ENCODE measurements at places on chromosomes 2 and 18.

DNA sequence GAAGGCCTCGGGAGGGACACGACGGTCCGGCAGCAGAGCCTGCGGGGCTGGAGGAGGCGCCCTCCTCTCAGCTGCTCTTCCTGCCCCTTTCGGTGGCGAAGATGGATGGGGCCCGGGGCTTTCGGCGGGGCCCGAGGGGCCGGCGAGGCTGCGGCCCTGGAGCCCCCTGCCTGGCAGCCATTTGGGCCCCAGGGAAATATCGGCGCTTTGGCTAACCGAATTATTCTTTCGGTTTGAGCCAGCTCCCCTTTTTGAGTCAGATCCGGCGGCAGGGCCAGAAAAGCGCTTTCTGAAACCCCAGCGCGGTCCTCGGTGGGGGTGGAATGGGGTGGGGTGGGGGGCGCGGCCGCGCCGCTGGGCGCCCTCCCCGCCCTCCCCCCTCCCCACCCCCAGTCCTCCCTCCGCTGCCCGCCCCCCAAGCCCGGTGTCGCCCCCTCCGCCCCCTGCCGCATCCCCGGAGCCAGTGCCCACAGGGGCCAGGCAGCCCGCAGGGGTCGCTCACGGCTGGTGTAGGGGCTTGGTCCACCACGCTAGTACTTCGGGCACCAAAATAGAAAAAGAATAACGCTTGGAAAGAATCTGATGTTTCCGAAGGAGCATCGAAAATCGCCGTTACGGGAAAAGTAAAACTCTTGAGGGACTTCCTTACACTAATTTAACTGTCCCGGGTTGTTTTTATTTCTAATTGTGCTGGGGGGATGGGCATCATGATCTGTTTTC is 9.1 kb upstream of the ARID5A start:
- DNase-seq: no peak

GRCh38 chr18:79921984-79922965 is 29.2 kb downstream of the SLC66A2 start:
- DNase-seq: no peak

DNA sequence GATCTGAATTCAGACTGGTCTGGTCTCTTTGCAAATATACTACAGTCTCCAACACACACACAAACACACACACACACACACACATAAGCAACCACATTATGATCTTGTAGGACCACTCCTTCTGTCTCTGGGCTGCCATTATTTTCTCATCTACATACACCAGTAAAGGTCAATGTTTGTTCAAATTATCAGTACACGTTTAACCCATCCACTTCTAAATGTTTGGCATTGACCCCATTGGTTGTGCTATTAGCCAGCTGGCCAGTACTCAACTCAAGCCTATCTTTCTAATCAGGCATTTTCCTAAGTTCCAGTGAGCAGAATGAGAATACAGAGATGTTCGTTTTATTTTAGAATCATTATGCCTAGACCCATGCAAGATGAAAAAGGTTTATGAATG is 186.4 kb downstream of the CNTNAP5 start:
- no peak for DNase-seq

DNA sequence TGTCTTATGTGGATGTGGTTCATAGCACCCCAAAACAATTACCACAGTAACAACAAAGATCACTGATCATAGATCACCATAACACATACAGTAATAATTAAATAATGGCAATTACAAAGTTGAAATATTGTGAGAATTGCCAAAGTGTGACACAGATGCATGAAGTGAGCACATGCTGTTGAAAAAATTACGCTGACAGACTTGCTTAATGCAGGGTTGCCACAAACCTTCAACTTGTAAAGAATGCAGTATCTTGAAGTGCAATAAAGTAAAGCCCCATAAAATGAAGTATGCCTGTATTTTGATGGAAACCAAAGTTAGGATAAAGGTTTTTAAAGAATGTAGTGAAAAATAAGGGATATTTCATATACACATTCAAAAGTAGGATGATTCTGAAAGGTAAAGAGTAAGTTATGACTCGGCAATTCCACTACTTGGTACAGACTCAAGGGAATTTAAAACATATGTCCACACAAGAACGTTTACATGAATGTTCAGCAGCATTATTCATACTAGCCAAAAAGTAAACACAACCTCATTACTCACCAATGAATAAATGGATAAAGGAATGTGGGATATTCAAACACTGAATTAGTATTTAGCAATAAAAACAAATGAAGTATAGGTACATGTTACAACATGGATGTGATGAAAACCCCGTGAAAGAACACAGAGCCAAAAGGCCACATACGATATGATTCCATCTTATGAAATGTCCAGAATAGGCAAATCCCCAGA is 61.6 kb downstream of the SCN9A start:
- DNase-seq: peak; percentile 55

DNA sequence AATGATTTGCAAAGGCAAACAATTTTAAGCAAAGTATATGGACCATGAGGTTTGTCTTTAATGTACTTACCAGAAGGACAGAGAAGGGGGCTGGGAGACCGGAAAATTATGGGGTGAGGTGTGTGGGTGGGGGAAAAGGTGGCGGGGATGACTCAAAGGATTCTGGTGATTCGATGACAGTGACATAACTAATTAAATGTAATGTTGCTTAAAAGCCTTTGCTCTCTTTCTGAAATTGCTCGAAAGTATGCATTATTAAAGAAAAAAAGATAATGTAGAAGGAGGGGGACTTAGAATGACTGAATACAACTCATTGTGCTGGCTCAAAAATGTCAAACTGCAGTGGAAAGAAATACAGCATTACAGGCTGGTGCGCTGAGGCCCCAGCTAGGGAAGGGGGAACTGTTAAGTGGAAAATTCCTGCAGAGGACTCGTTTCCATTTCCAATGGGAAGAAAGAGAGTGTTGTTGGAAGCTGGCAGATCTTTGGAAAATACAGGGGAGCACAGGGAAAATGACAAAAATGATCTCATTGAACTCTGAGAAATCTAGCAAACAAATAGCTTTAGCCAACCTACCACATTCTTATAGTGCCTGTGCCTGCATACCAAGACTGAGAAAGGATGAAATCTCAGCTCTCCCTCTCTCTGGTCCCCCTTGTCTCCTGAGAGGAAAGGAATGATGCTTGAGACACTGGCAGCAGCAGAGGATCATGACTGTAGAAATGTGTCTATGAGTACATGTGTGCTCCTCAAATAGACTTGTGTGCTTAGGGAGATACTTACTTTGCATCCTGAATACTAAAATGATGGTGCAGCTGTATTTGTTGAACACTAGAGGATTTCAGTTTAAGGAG is 632.4 kb downstream of the NYAP2 start:
- no peak for DNase-seq

DNA sequence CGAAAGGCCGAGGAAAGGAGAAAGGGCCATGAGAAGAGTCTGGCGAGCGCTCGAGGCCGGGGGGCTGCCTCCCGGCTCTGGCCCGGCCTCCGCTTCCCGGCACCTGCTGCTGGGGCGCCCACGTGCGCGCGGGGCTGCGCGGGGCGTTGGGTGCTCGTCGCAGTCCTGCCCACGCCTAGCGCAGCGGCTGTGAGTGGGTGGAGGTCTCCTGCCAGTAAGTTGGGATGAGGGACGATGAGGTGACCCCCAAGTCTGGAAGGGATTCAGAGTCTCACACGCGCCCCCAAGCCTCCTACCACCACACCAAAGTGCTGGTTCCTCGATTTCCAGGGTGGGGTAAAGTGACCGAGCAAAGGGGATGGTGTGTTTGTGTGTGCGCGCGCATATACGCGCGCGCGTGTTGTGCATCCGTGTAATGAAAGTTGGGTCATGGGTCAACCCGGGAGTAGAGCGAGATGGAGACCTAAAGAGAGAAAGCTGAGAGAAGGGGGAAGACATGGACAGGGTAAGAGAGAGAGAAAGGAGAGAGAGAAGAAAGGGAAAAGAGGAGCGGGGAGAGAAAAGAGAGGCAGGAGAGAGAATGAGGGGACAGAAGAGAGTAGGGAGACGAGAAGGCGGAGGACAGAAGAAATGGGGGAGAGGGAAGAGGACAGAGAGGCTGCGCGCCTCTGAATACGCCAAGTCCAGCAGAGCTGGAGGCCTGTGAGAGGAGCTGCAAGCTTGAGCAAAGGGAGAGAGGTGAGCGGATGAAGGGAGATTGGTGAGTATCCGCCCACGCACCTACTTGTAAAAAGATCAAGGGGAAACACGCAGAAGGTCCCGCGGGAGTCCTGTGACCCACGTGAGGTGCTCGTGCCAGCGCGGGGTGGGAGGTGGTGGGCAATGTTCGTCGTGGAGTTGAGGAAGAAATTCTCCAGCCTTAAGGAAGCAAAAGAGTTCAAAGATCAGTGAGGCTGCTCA is 1.7 kb upstream of the NETO1 start:
- DNase-seq: no peak

GRCh38 chr2:3265471-3265870 is 112.1 kb downstream of the EIPR1 start:
- DNase-seq: no peak

GRCh38 chr2:156537141-156537540 is 101.0 kb downstream of the GPD2 start:
- DNase-seq: no peak

GRCh38 chr2:205687641-205687956 is 5.3 kb downstream of the NRP2 start:
- DNase-seq: no peak

GRCh38 chr2:27959496-27959895 is 69.0 kb downstream of the BABAM2 start:
- DNase-seq: no peak

DNA sequence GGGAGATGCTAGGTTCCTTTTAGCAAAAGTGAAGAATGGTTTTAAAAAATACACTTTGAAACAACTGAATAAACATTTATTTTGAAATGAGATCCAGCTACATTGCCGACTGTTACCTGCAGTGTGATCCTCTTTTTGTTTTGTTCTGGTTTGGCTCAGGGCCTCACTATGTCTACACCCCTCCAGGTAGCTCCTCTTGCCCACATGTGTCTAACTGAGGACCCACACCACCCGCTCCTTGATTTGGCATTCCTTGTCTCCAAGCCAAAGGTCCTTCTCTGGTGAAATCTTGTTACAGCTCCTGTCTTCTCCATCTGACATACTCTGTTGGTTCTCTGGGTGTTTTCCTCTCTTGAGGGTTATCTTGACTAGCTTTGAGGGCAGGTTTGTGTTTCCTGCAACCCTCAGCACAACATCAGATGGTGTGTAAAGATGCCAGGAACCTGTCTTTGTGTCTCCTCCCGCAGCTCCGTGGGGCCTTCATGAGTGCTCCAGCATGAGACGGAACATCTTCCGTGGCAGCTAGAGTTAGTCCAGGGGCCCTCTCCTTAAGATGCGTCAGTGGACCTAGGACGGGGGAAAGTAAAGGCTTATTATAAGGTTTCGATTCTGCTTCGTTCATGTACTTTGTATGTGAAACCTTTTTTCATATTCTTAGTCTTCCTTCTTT is 32.1 kb downstream of the MAP4K4 start:
- DNase-seq: no peak

GRCh38 chr18:40812981-40813515 is 1142.0 kb upstream of the PIK3C3 start:
- DNase-seq: no peak

- DNase-seq: peak; percentile 97
These were observed 6.0 kb upstream of the SLC35F6 start for GRCh38 chr2:26757873-26758789.

DNA sequence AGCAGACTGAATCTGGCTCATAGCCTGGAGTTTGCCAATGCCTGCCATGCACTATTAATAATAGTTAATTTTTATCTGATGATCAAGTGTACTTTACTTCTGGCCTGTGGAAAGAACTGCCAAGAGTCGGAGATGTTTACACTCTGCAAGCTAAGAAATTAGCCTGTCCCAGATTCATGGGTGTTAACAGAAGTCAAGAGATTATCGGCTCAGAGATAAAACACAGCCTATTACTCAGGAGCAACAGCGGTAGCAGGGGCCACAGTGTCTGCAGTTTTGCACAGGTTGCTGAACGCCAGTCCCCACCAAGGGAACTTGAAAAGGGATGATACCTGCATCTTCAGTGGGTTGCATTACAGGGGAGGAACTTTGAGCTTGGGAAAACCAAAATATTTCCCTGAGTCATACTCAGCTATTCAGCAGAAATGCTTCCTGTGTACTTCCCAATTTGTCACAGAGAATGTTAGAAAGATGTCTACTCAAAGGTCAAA is 4.3 kb upstream of the ADI1 start:
- no peak for DNase-seq

- DNase-seq: no peak
These were observed 97.6 kb upstream of the CABLES1 start for GRCh38 chr18:23037646-23038045.

DNA sequence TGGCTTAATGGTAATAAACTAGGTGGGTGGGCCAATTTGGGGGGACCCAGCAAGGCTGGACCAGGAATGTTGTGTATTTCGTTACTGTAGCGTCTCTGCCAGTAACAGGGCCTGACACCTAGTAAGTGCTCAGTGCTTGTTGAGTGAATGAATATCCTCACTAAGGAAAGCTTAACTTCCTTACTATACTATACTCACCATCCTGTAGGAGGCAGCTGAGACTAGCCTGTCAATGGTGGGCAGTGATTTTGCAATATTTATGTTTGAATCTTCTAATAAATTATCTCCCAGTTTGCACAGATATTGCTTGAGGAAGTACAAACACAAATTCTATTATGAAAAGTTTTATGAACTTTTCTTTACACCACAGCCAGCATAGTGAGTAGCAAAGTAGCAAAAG is 370.7 kb upstream of the SYT4 start:
- no peak for DNase-seq

- no peak for DNase-seq
These were observed 379.7 kb downstream of the RND3 start for GRCh38 chr2:150107816-150108215.

DNA sequence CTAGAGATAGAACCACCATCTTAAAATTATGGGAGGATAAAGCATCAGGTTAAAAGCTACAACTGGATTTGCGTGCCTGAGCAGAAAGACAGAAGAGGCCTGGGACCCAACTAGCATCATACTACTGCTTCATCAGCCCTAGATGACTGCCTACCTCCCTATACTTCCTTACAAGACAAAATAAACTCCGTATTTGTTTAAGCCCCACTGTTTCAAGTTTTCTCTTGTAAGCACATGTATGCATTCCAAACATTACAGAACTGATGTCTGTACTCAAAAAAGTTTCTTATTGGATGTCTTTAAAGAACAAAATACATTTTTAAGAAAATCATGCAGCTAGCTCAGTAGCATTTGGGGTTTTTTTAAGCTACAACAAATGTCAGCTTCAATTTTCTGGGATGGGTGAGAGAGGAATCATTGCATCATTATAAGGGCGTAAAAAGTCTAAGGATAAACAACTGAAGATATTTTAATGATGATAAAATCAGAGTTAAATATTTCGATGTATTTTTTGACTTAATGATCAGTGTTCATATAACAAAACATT is 213.1 kb downstream of the EXOC6B start:
- no peak for DNase-seq

DNA sequence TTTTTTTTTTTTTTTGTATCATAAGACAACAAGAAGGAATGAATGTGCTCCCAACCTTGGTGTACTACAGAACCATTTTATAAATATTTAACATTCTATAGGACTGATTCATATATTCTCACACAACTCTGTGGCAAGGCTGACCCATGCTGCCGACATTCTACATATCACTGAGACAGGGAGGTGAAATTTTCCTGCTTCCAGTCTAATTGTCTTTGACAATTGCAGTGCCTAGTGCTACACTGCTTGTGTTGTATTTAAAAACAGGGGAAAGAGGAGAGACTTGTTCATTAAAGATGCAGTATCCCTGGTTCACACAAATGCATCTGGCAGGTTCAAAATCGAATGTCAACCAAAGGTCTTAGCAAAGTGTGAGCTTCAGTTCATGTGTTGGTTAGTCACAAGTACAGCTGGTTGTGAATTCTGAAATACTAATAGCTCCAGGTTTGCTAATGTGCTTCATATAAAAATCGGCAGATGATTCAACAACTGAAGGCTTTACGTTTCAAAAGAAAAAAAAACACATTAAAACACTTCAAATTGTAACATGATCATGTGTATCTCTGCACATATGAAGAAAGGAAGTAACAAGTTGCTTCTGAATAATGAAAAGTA is 130.8 kb downstream of the FIGN start:
- peak; percentile 17 for DNase-seq

All from HFF-Myc (cell line).